Type B pancreatic cell (in vitro differentiated cells): ENCODE measurements at places on chromosomes 1 and 21.

GRCh38 chr1:113041569-113042284 lies 31.3 kb upstream of the LRIG2 start:
- no peak for DNase-seq

DNA sequence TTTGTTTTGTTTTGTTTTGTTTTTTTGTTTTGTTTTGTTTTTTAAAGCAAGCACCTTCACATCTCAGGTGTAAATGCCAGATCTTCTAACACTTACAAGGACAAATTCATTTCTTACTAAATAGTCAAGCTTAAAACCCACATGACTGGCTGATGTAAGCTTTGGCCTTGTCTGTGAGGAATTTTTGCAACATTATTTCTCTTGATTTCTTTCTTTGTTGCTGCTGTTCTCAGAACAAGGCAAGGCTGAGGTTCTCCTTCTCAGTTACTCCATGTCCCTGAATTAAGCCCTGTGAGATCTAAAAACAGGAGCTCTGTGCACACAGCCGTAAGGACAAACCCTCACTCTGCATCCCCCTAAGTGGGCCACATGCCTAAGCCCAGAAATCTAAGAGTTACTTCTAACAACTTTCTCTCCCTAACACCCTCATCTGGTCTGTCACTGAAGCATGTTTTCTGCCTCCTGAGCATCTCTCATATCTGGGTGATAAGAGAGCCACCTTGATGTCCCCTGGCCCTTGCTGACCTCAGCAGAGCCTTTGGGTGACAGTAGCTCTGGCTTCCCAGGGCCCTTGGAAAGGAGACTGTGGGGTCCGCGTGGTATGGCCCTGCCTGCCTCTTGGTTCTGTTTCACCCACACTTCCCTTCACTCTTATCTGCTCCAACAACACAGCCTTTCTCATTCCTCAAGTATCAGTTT lies 81.2 kb upstream of the HOOK1 start:
- no peak for DNase-seq

DNA sequence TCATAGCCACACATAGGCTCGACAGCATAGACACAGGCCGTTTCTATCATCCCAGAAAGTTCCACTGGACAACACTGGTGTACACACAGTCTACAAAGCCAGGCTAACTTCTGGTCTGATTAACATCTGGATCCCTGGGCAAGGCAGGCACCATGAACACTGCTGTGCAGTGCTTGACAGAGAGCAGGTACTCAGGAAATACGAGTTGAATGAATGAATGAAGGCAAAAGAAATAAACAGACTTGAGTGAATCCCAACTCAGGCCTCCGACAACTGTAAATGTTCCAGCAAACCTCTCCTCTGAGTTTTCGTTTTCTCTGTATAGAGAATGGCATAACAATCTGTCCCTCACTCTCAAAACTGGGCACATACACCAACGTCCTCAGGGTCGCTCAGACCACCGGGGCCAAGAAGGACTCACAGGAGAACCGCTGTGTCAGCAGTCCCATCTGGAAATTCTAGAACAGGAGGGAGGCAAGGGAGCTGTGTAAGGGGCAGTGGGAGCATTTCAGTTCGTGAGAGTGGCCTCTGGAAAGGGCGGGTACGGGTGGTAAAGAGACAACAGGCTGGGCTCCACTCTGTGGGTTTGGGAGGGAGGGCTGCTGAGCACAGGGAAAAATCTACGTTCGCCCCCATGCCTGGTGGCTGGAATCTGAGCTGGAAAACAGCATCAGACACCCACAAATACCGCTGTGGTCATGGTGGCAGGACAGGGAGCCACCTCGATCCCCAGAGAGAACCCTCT lies 15.1 kb upstream of the ECE1 start:
- DNase-seq, result no peak

GRCh38 chr21:39016740-39017315 lies 166.4 kb downstream of the PSMG1 start:
- DNase-seq, result no peak
